ENCODE measurements at places on chromosomes 2 and 18. TPM values are rescaled to one million over a fixed set of nuclear protein-coding genes. Genes with fewer than 3 reads are reported as not detected.

Gene PMAIP1
- 1.3 TPM for total RNA-seq

DNA sequence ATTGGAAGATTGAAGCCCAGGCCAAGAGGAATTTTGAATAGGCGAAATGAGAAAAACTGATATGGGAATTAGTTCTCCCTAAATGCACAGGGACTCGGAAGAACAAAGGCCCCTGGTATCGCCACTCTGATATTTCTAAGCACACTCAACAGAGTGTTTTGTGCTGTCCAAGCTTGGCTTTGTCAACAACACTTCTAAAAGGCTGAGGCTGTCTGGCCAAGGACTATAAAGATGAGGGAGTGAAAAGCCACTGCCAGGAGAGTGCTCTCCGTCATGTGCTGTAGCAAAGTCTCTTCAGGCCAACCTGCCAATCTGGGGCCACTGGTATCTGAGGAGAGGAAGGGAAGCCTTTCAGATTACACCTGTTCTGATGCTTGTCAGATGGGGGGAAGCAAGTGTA lies 611.2 kb upstream of the PIK3C3 start:
- no peaks in the 10 kb centered on the region for H3K27me3 ChIP-seq
- DNase-seq: no peak
- H3K27ac ChIP-seq: no peak overlapping the region
- H3K36me3 ChIP-seq: no peaks in the 10 kb centered on the region
- no peaks in the 10 kb centered on the region for H3K4me1 ChIP-seq

GRCh38 chr2:391696-392095 lies 103.8 kb upstream of the ALKAL2 start:
- no peak for DNase-seq
- H3K4me3 ChIP-seq: no peak overlapping the region
- H3K27me3 ChIP-seq: no peaks in the 10 kb centered on the region
- no peaks in the 10 kb centered on the region for H3K4me1 ChIP-seq

GRCh38 chr2:48527226-48527885 lies 2.6 kb upstream of the STON1 start:
- DNase-seq: no peak
- no peak overlapping the region for H3K4me3 ChIP-seq
- no peaks in the 10 kb centered on the region for H3K36me3 ChIP-seq
- peak overlapping the region; percentile 99 for H3K27ac ChIP-seq
- no peaks in the 10 kb centered on the region for H3K27me3 ChIP-seq
- peaks cover 56% of the 10 kb centered on the region for H3K4me1 ChIP-seq

DNA sequence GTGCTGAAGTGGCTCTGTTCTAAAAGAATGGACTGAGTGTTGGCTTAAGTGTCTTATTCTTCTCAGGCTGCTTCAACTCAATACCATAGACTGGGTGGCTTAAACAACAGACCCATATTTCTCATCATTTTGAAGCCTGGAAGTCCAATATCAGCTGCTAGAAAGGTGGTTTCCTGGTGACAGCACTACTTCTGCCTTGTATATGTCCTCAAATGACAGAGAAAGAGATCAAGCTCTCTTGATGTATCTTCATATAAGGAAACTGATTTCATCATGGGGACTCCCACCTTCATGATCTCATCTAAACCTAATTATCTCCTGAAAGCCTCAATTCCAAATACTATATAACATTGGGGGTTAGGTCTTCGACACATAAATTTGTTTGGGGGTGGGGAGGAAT lies 449.7 kb upstream of the DSEL start:
- no peak for DNase-seq
- no peak overlapping the region for H3K4me3 ChIP-seq
- no peak overlapping the region for H3K27ac ChIP-seq
- no peaks in the 10 kb centered on the region for H3K36me3 ChIP-seq
- H3K4me1 ChIP-seq: no peaks in the 10 kb centered on the region

DNA sequence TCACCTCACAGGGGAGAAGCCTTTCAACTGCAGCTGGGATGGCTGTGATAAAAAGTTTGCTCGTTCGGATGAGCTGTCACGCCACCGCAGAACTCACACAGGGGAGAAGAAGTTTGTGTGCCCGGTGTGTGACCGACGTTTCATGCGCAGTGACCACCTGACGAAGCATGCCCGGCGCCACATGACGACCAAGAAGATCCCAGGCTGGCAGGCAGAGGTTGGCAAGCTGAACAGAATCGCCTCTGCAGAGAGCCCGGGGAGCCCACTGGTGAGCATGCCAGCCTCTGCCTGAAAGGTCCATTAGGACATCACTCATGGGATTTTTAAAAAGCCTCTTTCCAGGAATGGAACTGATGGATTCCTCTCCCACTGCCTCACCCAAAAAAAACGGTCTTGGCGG lies 8.9 kb downstream of the KLF11 start:
- H3K4me3 ChIP-seq: no peak overlapping the region
- H3K27ac ChIP-seq: no peak overlapping the region
- peaks cover 31% of the 10 kb centered on the region for H3K36me3 ChIP-seq
- DNase-seq: no peak

DNA sequence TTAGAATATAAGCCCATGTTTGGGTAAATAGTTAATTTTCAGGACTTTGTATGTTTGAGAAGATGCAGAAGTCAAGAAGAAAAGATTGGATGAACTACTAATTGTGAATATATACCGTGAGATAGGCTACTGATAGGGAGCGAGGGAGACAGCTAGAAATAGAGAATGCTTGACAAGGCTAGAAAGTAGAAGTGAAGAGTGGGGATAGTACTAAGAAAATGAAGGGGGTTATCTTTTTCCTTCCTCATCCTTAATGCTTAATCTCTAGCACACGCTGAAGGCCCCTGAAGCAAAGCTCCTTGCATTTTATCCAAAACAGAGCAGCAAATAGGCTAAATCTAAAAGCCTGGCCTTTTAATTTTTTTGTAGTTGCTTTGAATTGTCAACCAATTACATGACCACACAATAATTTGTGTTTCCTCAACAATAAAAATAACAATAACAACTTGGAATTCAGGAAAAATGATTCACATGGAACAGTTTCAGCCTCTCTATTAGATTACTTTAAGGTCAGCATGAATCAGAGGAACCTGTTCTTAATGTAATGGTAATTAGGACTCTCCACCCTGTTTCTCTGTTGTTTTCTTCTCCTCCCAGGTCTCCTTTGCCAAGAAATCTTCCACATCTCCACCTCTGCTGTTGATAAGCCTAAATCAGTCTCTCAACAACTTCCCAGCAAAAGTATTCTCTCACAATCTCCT lies 1071.3 kb upstream of the ZEB2 start:
- no peak overlapping the region for H3K27ac ChIP-seq
- DNase-seq: no peak
- no peaks in the 10 kb centered on the region for H3K4me1 ChIP-seq
- no peaks in the 10 kb centered on the region for H3K36me3 ChIP-seq

- no peaks in the 10 kb centered on the region for H3K36me3 ChIP-seq
- H3K4me1 ChIP-seq: no peaks in the 10 kb centered on the region
- H3K27ac ChIP-seq: no peak overlapping the region
- no peak overlapping the region for H3K4me3 ChIP-seq
- DNase-seq: no peak
These were observed 510.0 kb upstream of the ZEB2 start for GRCh38 chr2:145029873-145030272.

- no peak overlapping the region for H3K27ac ChIP-seq
- peaks cover 23% of the 10 kb centered on the region for H3K4me1 ChIP-seq
- H3K4me3 ChIP-seq: no peak overlapping the region
- no peak for DNase-seq
- H3K36me3 ChIP-seq: no peaks in the 10 kb centered on the region
These were observed 66.4 kb upstream of the TANC1 start for GRCh38 chr2:158902005-158902398.

Gene COL6A3
- total RNA-seq: 96.2 TPM

DNA sequence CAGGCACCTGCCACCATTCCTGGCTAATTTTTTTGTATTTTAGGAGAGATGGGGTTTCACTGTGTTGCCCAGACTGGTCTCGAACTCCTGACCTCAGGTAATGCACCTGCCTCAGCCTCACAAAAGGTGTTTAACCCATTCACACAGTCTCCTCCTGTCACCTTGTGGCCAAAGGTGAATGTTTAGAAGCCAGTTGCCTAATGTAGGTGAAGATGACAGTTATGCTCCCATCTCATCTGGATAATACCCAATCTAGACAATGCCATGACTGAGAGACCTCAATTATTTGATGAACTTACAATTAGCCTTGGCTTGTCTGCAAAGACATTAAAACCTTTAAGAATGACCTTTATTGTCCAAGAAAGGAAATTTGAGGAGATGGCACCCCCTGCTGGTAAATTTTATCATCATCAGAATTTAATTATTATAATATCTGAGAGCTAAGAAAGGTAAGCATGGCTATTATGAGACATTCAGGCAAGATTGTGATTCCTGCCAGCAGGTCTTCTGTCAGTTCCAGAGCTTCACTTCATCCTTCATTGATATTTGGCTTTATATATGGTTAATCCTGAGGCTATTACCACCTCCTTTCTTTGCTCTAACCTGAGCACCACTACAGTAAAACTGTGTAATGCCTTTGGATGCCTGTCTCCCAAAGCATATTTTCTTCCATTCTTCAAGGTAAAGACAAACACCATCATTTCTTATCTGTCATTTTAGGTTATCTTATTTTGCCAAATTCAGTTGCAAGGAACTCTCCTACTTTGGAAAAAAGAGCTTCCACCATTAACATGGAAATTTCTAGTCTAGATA lies 117.6 kb downstream of the FAM124B start:
- H3K4me1 ChIP-seq: no peaks in the 10 kb centered on the region
- DNase-seq: no peak
- H3K27me3 ChIP-seq: no peaks in the 10 kb centered on the region
- H3K4me3 ChIP-seq: no peak overlapping the region
- H3K36me3 ChIP-seq: no peaks in the 10 kb centered on the region

DNA sequence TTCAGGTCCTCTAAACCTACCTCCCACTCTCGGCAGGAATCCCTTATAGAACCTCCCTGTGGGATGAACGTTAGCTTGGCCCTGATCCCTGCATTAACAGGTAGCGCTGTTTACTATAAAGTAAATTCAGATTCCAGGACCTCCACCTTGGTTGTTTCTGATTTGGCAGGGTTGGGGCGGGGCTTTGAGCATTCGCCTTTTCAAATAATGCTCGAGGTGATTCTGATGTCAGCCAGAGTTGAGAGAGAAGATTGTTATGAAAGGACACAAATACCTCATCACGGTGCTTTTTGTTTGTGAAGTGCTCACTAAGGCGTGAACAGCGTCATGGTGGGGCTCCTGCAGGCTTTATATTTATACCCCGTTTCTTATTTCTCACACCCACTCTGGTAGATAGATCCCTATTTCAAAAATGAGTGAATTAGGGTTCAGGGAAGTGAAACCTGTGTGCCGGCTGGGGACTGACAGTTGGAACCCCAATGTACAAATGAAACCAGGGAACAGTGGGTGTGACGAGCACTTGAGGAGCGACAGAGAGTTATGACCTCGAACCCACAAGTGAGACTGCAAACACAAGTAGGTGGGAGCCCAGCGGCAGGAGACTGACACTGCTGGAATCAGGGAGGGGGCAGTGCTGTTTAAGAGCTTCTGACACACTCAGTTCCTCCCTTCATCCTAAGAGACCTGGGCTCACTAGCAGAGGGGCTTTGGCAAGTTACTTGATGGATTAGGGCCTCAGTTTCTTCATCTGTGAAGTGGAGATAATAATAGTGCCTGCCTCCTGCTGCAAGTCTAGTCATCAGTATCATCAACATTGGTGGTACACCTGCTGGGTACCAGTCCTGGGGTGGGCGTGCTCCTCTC lies 14.2 kb upstream of the CXCR4 start:
- no peak overlapping the region for H3K27ac ChIP-seq
- H3K36me3 ChIP-seq: no peaks in the 10 kb centered on the region
- H3K4me1 ChIP-seq: no peaks in the 10 kb centered on the region
- DNase-seq: no peak

- no peak overlapping the region for H3K4me3 ChIP-seq
- no peaks in the 10 kb centered on the region for H3K36me3 ChIP-seq
- H3K27me3 ChIP-seq: no peaks in the 10 kb centered on the region
- no peak for DNase-seq
These were observed 471.1 kb upstream of the FAM98A start for GRCh38 chr2:34070196-34070595.

DNA sequence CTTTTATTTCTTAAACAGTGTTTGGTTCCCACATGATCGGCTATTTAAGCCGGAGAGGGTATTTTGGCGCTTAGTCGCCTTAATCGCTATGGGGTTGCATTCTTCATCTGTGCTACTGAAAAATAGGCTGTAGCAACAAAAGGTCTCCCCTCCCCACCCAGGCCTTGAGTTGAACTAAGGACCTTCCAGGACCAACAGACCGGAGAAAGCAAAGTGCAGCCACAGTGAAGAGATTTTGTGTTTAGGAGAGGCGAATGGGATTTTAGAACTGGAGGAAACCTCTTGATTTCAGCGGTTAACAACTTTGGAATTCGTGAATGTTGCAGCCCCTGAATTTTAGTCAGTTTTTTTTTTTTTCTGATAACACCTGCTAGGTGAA lies 1.4 kb downstream of the ITGA6 start:
- peaks cover 13% of the 10 kb centered on the region for H3K4me1 ChIP-seq
- no peaks in the 10 kb centered on the region for H3K27me3 ChIP-seq
- peak overlapping the region; percentile 80 for H3K4me3 ChIP-seq
- H3K36me3 ChIP-seq: no peaks in the 10 kb centered on the region

Gene FABP1
- total RNA-seq: not detected

Gene LYPD6B
- not detected for total RNA-seq

DNA sequence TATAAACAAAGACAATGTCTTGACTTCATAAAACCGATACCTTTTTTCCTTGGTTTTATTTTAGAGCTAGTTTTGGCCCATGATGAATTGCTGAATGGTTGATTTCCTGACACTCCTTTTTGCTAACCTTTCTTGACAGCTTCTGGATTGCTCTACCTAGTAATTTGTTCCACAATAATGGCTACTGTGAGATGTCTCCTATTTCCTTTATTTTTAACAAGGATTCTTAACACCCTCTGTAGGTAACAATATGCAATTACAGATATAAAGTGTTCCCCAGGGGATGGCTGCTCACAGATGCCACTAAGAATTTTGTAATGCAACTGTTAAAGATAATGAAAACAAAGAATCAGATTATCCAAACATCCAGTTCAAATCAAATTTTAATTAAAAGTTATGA lies 100.8 kb upstream of the ATP5MC3 start:
- H3K36me3 ChIP-seq: no peaks in the 10 kb centered on the region
- H3K27me3 ChIP-seq: no peaks in the 10 kb centered on the region
- no peak overlapping the region for H3K4me3 ChIP-seq
- H3K27ac ChIP-seq: no peak overlapping the region
- DNase-seq: no peak
- no peaks in the 10 kb centered on the region for H3K4me1 ChIP-seq

Gene DSG4
- total RNA-seq: not detected

DNA sequence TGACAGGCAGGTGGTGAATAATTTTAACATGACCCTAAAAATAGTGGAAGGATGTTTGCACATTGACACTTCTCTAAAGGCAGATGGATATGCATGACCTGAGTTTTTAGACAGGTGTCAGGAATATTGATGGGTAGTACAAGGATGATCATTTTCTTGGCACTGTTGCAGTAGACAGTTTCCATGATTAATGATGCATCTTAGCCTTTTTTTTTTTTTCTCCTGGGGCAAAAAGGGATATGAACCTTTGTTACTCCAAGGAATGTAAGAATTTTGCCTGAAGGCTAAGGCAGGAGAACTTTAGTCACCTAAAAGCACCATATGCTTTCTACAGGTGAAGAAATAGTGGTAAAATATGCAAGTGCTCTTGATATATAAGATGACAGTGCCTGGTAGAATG lies 136.3 kb upstream of the CAVIN2 start:
- peaks cover 7% of the 10 kb centered on the region for H3K4me1 ChIP-seq
- no peak overlapping the region for H3K4me3 ChIP-seq
- H3K36me3 ChIP-seq: no peaks in the 10 kb centered on the region

Data from esophagus muscularis mucosa (tissue), 4 donors.